ENCODE measurements at places on chromosomes 2 and 18.

- DNase-seq = no peak
Observed at GRCh38 chr2:193315428-193316091, 1120.8 kb upstream of the TMEFF2 start.

DNA sequence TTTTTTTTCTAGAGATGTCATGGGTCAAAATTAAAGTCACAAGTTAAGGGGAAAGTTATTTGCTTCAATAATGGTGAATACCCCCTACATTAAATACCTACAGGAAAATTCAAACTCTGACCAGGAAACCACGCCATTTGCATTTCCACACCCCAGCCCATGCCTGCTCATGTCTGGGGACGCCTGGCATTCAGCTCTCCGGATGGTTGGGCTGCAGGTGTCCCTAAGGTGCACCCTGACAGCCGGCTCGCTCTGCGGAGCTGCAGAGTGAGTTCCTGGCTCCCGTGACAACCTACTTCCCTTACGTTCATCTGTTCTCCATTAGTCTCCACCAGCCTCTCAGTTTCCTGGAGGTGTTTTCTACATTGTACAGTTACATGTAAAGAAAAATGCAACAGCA lies 122.7 kb upstream of the RIOK3 start:
- no peak for DNase-seq

DNA sequence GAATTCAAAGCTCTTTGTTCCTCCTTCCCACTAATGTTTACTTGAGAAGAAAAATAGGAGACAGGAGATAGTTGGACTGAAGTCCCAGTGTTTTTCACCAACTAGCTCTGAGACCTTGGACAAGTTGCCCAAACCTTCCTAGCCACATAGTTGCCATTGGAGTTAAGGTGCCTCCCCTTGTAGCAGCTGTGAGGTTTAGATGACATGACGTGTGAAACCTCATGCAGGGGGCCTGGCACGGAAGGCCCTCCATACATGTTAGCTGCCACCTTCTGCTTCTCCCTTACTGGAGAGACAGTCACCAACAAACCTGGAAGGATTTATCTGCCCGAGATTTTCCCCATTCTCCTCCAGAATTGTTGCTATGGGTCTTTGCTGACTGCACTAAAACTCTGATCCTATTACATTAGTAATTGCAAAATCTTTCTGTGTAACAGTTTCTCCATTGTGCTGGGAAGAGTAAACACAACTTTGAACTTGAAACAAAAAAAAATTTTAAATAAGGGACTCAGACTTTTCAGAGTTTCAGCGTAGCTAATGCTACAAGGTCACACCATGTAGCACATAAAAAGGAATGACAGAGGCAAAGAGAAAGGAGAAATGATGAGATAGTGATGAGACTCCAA lies 23.8 kb upstream of the CABYR start:
- no peak for DNase-seq

- DNase-seq = no peak
Observed at GRCh38 chr2:225140723-225141122, 98.5 kb upstream of the DOCK10 start.

- no peak for DNase-seq
Observed at GRCh38 chr18:36762074-36762473, 66.7 kb downstream of the TPGS2 start.

DNA sequence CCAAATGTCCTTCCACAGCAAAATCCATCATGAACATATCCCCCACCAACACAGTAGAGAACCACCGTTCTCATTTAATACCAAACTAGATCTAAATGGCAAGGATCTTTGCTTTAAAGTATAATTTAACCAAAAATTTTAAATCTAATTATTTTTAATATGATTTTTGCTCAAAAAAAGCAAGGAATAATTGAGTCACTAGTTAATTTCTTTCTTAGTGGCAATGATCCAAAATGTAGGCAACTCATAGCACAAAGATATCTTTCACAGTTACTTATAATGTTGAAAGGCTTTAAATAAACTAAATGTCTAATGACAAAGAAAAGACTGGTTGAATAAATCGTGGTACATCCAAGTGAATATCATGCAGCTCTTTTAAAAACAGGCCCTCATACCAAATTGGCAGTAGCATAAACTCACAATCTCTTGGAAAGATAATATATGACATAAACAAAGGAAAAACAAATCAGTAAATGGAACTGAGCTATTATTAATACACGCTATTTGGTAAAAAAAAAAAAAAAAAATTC lies 20.3 kb downstream of the PTPN2 start:
- no peak for DNase-seq

Measured in caudate nucleus (tissue), 63 donors.